ENCODE measurements at places on chromosomes 12 and 14.

DNA sequence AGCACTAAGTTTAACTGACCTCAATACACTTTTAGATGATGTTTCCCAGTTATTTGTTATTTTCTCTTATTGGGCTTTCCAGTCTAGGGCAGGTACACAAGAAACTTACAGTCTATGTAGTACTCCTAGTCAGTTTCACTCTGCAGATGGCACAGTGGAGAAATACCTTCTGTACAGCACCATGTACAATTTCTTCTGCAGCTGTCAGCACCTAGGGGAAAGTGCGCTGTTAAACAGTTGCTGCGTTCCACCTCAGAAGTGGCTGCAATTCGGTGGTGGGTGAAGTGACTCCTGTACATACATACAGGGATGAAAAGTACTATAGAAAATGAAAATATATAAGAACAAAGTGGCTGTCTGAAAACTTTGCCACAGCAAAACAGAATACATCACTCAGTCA, 48.3 kb downstream of the NOVA1 start:
- DNase-seq, result no peak

DNA sequence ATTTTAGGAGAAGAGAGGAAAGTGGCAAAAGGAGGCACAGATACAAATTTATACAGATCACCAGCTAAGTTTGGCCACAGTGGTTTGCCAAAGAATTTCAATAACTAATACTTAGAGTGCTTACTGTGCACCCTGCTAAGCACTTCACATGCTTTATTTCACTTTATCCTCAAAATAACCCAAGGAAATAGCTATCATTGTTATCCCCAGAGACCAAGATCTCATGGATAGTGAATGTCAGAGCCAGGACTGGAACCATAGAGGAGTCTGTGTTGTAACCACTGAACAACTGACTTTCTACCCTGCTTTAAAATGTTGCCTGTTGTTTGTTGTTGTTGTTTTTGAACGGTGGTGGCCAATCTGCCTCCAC, 1.3 kb upstream of the TCP11L2 start:
- no peak for DNase-seq

- DNase-seq, result no peak
Measured at GRCh38 chr14:22429546-22430294, 159.3 kb downstream of the DAD1 start.

- no peak for DNase-seq
Measured at GRCh38 chr12:40688085-40688725, 4.0 kb upstream of the CNTN1 start.

DNA sequence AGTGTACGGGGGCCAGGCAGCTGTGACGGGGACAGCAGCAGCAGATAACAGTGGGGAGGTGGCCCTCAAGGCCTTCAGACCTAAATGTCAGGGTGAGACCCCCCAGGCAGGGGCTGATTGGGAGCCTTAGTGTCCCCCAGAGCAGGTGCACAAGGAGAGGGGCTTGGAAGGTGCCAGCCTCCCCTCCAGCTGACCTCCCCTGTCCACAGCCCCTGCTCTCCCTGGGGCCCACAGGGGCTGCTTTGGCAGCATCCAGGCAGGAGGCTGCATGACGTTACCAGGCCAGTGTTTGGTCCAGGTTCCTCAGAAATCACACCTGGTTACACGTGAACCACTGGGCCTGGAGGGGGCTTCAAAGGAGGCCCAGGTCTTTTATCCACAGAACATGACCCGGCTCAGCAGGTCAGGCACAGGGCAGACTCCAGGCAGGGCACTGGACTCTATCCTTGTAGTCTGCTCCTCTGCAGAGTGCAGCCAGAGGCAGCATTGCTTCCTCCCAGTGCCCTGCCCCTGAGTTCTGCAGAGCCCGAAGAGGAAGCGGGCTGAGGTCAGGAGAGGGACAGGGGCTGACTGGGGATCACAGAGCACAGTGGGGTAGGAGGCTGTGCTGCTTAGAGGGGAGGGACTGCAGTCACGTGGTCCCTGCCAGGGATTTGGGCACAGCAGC, 2.6 kb upstream of the TRMT61A start:
- no peak for DNase-seq

- no peak for DNase-seq
Measured at GRCh38 chr12:29032446-29032845, 116.6 kb upstream of the FAR2 start.

GRCh38 chr12:9673404-9674225, 4.1 kb downstream of the CLEC2D start:
- DNase-seq, result peak; percentile 80

- no peak for DNase-seq
Measured at GRCh38 chr12:125684968-125685790, 619.9 kb downstream of the AACS start.

DNA sequence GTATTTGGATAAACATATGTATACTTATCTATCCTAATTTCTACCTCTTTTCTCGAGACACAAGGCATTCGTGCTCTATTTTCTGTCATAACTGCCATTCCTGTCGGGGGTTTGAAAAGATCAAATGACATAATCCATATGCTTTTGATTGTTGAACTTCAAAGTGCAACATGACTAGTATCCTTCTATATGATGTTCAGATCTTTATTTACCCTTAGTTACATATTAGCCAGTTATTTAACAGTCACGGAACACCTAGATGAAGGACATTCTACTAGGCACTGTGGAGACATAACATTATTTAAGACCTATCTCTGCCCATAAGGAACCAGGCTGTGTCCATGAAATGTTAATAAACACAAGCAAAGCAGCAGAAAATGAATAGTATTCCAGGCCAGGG, 11.2 kb upstream of the GRIN2B start:
- no peak for DNase-seq

DNA sequence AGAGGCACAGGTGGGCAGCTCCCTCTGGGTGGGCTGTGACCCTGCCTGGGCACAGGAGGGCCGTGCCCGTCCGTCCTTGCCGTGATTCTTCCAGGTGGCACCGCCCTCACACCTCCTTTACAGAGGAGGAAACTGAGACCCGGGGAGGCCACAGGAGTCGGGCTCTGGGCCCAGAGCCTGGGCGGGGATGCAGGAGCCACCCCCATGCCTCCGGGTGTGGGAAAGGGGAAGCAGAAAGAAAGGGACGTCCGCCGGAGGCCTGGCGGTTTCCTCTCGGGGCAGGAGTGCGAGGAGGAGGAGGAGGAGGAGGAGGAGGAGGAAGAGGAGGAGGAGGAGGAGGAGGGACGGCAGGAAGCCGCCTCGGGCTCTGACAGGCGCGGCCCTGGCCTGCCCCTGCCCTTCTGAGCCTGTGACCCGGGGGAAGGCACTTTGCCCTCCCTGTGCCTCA, 23.0 kb downstream of the SH2B3 start:
- peak; percentile 50 for DNase-seq

DNA sequence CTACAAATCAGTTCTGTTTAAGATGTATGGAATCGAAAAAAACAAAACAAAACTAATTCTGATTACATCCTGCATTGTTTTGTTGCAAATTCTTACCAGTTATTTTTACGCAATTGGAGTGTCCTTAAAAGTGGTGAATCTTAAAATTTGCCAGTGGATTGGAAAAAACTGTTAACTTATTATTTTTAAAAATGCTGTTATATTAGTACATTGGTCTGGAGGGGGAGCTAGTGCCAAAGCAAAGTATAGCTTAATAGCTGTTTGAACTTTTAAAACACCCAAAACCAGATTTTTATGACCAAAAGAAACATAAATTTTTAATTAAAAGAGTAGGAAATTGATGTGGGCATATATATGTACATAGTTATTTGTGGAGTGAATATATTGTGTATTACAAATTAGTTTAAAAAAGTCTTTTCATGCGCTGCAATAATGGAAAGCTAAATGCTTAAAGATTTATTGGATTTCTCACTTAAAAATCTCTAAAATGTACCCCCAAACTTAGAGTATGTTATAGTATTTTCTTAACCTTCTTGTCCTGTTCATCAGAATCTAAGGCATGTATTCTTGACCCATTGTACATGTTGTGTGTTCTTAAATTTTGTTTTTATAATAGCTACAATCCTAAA, 2.5 kb downstream of the FUT8 start:
- DNase-seq, result peak; percentile 19

DNA sequence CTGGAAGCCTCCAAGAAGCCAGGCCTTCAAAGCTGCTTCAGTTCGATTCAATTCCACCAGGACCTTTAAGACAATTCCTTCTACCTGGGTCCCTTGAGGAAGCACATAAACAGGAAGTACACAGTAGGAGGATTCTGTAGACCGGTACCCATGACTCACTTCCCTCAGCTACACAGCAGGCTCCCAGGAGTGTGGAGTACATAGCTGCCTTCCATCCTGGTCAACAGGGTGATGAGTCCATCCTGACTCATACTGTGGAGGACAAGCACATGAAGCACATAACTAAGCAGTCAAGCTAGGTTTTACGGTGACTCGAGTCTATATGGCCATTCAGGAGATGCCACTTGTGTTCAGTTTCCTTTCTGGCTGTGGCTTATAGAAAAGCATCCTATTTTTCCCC, 197.6 kb upstream of the RBM19 start:
- DNase-seq, result peak; percentile 87

GRCh38 chr12:52650520-52651081, 1.4 kb downstream of the KRT2 start:
- DNase-seq, result peak; percentile 66

DNA sequence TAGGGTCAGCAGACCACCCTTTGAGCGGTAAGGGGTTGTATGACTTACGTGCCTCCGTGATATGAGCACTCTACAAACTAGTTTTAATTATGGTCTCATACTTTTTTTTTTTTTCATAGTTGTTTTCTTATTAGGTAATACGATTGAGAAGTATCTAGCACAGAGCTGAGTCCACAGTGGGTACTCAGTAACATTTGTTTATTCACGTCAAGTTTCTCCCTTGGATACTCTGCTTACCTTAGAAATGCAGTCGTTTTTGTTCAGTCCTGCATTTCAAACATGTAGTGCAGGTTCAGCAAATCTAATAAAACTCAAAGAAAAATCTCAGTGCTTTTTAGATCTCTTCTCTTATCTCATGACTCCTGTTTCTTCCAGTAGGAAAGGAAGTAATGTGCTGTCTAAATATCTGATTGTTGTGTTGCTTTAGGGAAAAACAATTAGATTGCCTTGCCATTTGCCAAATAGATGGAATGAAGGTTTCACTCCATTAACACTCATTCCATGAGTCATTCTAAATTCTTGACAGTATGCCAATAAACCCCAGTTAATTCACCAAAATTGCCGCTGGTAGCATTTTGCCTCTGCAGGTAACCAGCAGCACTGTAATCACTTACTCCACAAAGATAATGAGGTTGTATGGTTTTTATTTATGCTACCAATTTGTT, 118.9 kb downstream of the PTCSC3 start:
- DNase-seq, result peak; percentile 53

DNA sequence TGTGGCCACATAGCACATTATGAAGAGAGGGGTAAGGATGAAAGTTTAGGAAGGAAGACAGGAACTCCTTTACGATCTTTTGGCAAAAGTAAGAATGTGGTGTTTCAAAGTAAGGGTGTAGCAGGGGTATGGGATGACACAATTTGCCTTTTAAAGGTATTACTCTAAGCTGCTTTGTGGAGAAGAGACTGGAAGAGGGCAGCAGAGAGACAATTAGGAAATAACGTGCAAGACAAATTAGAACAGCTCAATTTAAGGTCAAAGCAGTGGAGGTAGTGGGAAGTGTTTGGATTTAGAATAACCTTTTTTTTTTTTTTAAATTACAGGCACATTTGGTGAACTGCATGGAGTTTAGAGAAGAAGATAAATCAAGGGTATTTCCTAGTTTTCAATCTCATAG, 342.6 kb downstream of the NOVA1 start:
- DNase-seq, result no peak

DNA sequence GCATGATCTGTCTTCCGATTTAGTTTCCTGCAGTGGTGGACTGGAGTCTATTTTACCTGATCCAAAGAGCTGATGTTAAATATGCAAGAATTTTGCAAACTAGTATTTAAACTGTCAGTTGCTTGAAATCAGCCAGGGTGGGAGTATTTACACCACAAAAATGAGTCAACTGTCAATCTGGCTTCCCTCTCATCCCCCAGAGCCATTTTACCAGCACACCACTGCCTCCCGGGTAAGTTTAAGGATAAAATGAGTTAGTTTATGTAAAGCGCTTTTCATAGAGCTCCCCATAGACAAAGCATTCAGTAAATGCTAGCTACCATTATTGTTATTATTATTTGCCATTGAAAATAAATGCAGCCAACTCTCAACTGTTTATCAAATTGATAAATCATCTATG, 106.3 kb upstream of the FRMD6 start:
- peak; percentile 14 for DNase-seq

DNA sequence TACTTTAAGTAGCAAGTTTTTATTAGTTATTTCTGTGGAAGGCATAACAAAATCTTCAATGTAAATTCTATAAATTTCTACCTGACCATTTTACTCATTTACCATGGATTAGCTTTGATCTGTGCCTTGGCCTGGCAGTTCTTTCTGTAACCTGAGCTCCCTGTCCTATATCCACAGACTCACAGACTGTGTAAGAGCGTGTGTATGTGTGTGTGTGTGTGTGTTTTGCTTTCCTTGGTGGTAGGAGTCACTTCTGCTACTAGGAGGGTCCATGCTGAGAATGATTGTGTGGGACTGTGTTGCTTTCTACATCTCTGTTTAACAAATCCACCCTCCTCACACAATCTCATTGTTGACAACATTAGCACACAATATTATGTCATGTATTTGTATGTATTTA, 221.2 kb upstream of the PELI2 start:
- no peak for DNase-seq

GRCh38 chr12:27246774-27247173, 2.7 kb downstream of the STK38L start:
- peak; percentile 28 for DNase-seq

DNA sequence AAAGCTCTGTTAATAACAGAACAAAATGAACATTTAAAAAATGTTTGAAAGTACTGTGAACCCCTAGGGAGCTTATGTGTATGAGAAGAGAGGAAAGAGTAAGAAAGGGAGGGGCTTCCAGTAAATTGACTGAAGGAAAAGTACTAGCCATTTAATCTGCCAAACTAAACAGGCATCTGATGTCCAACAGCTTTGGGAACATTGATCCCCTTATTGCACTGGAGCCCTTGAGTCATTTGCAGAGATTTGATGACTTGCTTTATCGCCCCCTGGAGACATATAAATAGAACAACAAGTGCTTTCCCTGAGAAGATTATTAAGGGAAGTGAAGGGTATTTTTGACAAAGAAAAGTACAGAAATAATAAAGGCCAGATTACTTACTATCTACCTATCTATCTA, 319.3 kb upstream of the NOVA1 start:
- DNase-seq, result peak; percentile 3

GRCh38 chr12:15088105-15088504, 115.3 kb downstream of the PDE6H start:
- DNase-seq, result no peak

GRCh38 chr14:21211509-21211908, 55.6 kb upstream of the OR5AU1 start:
- DNase-seq, result no peak

GRCh38 chr14:101181446-101182313, 278.2 kb upstream of the RTL1 start:
- DNase-seq, result no peak

GRCh38 chr14:49464885-49465284, 121.3 kb downstream of the RPS29 start:
- DNase-seq, result no peak

DNA sequence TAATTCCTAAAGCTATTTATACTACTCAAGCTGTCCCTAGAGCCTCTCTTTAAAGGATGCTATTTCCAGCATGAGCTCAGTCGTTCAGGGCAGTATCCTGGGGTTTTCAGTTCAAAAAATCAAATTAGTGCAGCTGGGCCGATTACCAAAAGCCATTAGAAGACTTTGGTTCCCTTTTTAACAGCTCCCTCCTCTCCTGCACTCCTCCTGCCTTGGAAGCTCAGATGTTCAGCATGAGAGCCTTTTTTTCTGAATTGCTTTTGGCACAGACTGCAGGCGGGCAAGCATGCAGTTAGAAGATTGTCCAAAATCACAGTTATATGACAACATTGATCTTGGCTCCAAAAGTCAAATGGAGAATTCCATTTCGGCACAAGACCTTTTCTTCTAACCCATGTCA, 179.6 kb downstream of the SLC35F4 start:
- DNase-seq, result no peak

Data from A172 (cell line).